ENCODE measurements at places on chromosomes 12 and 14.

DNA sequence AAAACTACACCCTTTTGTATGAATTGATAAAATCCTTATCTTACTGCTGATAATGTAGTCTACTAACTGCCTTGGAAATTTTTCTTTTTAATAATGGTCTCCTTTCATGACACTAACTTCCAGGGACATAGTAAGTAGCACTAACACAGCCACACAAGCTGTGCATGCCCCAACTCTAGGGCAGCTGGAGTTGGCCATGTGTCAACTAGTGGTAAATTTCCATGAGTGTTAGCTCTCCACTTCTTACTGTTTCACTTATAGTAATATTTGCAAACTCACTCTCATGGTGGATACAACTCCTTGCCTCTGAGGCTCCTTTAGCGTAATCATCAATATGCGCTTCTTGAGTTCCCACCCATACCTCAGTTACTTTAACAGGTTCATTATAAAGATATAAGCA is 38.0 kb downstream of the LGR5 start:
- no peak for DNase-seq

DNA sequence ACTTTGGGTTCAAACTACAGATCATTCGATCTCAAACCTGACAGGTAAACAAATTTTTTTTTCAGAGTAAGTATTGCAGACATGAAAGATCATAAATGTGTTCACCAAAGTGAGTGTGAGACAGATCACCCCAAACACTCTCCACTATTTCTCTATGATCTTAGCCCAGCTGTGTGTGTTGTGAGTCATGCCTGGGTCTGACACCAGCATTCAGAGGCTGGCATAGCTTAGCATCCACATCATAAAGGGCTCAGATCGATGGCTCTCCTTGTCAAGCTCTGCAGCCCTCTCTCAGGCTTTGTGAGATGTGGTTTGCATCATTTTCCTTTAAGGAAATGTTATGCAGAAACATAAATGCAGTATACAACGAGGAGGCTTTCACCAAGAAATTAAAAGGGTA is 164.9 kb downstream of the ETV6 start:
- no peak for DNase-seq

- DNase-seq = no peak
Measured at GRCh38 chr14:99177886-99178835, 93.8 kb downstream of the BCL11B start.

GRCh38 chr12:549476-550082 is 89.8 kb downstream of the B4GALNT3 start:
- DNase-seq = no peak

DNA sequence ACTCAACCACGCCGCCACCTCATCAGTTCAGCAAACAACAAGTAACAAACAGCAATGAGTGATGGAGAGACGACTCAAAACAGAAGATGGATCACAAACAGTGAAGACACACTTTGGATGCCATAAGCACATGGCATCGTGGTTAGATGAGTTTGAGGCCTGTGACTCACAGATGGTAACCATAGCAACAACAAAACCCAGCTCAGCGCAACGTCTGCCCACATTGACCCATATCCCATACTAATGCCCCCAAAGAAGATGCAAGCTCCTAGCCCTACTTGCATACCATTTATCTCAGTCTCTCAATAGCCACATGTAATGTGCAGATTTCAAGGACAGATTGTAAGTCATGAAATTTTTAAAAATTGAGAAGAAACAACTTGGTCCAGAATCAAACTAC is 1322.3 kb upstream of the TMEM132C start:
- no peak for DNase-seq

DNA sequence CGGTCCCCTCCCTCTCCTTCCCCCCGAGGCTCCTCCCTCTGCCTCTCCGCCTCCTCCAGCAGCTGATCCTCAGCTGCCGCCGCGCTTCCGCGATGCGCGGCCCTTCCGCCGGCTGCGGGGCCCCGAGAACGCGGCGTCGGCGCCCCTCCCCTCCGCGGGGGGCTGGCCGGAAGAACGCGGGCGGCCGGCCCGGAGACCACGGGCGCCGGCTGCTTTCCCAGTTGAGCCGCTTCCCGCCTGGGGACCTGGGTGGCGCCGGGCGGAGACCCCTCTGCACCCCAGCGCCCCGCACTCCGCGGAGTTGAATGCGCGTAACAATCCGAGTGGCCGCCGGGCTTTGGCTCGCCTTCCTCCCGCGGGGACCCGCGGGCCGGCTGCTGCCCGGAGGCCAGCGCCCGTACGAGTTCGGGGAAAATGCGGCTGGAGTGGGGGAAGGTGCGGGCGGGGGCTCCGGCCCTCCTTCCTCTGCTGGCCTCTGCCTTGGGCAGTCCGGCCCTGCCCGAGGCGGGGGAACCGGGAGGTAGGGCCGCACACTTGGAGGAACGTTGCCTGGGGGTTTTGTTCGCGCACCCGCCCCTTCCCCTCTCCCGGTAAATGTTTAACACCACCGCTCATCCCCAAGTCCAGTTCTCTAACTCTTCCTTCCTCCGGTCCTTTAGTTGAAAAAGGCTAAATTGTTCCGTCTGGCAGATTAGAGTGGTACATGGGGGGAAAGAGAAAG is 393 bp upstream of the DCAF5 start:
- DNase-seq = peak; percentile 79

DNA sequence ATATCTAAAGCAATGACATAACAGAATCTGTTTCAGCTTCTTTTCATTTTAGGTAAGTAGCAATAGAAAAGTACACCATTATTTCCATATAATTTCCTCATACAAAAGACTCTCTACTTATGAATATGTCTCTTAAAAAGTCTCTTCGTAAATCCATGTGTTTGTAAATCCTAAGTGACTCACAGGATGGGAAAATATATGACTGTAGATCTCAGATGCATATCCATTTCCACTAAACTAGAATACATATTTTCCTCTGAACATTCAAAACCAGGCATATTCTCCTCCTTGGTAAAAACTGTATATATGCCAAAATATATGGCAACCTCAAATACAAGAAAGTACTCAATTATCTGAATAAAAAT is 93.6 kb downstream of the TXNDC16 start:
- DNase-seq = no peak

DNA sequence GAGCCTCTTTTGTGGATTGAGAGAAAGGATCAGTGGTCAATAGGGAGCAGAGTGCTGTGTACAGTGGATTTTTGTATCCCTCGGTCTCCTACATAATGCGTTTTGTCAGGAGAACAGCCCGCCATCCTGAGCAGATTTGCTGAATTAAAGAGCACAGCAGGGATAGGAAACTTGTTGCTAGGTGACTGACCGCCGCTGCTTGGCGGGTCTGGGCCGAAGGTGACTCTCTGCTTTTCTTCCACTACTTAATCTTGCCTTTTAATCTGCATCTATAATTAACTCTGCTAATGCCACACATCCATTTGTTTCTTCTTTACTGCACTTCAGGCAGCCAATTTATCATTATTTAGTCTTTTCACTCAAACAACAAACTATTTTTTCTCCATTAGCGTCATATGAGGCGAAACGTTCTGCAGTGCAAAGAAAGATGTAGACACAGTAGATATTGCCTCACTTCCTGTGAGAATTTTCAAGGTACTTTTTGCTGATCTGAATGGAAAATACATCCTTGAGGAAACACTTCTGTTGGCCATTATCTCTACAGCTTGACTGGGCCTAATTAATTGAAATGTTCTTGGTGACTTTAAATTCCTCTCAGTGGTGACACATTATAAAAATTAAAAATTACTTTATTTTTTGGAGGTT is 108.0 kb downstream of the PPM1A start:
- DNase-seq = peak; percentile 26

DNA sequence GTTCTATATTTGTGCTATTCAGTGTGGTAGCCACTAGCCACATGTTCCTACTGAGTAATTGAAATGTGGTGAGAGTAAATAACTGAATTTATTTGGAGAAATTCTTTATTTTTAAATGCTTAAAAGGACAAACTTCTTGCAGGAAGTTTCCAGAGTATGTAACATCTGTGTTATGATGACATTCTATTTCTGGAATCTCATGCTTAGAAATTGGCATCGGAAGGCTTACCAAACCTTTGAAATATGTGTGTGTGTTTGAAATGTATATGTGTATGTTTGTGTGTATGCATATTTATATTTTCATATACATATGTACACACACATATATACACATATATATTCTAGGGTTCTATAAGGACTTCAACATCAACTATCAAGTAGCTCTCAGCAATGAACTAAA is 12.4 kb upstream of the WSCD2 start:
- no peak for DNase-seq

DNA sequence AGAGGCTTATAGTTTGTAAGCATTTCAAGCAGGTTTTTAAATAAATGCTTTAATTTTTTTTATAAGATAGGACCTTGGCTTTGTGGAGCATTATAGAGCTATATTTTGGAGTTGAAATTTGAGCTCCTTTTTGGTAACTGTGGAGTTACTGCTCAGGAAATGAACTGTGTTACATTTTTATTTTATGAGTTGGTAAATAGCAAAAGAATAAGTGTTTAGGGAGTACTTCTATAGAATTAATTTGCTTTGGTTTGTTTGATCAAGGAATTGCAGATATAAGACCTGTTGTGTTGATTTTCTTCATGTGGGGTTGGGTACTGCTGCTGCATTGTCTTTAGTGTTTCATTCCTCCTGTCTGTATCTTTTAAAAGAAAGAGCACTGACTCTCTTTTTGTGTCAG is 3.5 kb downstream of the ATP2A2 start:
- no peak for DNase-seq

GRCh38 chr14:66541627-66542026 is 33.7 kb downstream of the GPHN start:
- no peak for DNase-seq

DNA sequence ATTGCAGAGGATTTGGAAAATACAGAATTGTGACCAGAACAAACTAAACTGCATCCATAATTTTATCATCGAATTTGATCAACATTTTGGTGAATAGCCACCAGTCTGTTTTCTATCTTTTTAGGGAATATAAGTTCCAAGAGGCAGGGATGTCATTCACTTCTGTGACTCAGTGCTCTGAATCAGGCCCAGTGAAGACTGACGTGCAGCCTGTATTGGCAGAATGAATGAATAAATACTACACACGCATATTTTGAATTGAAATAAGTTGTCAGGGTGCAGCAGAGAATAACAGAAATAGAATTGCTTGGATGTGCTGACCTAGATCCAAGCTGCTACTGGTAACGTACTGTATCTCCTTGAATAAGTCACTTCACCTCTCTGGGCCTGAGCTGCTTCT is 1.3 kb upstream of the EMP1 start:
- no peak for DNase-seq

DNA sequence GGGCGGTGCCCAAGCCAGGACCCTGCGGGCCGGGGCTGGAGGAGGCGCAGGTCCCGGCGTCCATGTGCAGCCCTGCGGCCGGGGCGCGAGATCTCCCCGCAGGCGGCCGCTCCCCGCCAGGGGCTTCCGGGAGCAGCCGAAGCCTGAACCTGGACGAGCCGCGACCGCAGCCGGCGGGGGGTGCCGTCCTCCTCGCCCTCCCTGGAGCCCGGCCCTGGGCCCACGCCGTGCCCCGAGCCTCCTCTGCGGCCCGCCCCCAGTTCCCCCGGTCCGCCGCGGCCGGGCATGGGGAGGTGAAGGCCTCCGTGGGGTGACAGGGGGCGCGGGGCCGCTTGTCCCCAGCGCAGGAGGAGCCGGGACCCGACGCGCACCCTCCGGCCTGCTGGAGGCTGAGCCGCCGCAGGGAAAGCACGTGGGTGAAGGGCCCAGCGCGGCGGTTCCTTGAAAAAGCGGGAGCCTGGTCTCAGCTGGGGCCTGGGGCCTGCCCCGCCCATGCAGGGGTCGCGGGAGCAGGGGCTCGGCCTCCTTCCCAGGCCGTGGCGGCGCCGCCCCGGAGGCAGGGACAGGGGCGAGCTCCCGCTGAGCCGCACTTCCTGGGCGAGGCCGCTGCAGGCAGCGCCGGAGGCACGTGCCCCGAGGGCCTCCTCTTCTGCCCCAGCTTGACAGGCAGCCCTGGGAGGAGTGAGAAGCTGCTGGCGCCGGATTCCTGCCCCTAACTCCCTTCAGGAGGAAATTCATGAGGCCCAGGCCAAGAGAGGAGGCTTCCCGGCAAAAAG is 55.6 kb upstream of the PPP2R5C start:
- DNase-seq = no peak

GRCh38 chr14:59176765-59177164 is 11.7 kb upstream of the DAAM1 start:
- no peak for DNase-seq

DNA sequence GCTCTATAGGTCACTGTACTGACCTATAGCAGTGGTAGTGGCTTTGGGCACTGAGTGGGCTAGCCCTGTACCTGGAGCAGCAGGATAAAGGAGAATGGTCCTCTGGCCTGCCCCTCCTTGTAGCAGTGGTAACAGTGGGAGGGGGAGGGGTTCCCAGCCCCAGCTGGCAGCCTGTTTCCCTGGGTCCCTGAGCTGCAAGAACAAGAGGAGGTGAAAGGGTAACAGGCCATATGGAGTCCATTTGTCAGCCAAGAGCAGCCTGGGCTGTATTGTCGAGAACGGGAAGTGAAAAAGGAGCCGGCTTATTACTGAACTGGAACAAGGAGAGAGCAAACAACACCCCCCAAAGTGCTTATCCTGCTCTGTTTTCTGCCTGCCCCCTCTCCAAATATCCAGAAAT is 73.8 kb upstream of the SRSF5 start:
- DNase-seq = no peak

DNA sequence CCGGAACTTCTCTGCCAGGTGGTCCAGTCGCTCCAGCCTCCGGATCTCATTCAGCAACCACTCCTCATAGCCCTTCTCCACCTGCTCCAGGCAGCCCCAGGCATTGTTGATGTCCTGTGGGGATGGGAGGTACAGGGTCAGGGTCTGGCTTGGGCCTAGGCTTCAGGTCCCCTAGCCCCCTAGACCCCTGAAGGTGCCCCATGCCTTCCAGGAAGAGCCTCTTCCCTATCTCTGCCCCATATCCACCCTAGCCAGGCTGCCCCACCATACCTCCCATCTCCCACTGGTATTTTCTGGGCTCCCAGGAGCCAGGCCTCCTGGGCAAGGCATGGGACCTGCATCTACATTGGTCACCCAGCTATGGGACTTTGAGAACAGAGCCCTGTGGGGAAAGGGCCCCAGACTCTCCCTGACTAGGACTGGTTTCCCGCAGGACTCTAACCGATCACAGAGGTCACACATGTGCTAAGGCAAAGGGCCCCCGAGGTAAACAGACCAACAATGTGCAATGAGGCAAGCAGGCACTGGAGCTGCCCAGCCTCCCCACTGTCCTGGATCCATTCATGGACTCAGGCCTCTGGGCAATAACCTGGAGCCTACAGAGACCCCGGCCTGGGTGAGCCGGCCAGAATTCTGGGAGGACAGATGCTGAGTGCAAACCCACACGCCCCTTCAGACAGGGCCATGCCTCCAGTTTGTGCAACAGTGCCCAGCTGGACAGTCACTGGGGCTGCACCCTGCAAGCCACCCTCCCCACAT is 88.8 kb downstream of the ACTN1 start:
- no peak for DNase-seq

- no peak for DNase-seq
Measured at GRCh38 chr12:67042697-67043131, 226.4 kb upstream of the CAND1 start.

GRCh38 chr12:53696285-53696654 is 20.4 kb upstream of the ATP5MC2 start:
- DNase-seq = peak; percentile 44

GRCh38 chr12:115619061-115619460 is 658.4 kb downstream of the MED13L start:
- DNase-seq = no peak

GRCh38 chr14:67940486-67941455 is 121.2 kb downstream of the RAD51B start:
- no peak for DNase-seq
